ENCODE measurements at places on chromosomes 3 and 15.

DNA sequence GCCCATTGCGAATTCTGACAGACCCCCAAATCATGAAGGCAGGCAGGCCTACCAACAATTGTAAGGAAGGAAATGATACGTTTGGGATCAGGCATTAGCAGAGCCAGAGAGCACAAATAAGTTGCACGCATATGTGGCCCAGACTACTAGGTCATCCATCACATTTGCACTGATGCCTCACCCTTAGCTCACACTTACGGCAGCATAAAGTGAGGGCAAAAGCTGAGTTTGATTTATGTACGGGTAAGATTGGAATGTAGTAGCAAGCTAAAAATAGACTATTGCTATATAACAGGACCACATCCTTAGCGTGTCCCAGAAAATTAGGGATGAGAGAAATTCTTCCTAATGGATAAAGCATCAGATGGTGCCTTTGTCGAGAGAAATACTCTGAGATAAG lies 58.6 kb downstream of the QTRT2 start:
- no peak for DNase-seq

DNA sequence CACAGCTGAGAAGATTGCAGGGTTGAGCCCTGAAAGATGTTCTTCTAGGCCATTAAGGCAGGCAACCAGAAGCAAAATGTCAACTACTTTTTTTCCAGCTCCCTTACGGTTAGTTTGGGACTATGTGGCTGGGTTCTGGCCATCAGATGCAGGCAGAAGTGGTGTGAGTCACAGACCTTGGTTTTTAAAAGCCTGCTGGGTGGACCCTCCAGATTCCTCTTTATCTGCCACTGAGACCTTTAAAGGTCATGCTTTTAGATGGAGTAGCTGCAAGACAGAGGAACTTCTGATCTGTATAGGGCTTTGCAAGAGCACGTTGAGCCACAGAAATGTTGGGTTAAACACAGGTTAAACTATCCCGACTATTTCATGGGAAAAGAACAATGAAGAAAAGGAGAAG lies 102.9 kb downstream of the CHST2 start:
- DNase-seq, result no peak

- DNase-seq, result no peak
Observed at GRCh38 chr3:35422836-35423601, 216.3 kb upstream of the ARPP21 start.

DNA sequence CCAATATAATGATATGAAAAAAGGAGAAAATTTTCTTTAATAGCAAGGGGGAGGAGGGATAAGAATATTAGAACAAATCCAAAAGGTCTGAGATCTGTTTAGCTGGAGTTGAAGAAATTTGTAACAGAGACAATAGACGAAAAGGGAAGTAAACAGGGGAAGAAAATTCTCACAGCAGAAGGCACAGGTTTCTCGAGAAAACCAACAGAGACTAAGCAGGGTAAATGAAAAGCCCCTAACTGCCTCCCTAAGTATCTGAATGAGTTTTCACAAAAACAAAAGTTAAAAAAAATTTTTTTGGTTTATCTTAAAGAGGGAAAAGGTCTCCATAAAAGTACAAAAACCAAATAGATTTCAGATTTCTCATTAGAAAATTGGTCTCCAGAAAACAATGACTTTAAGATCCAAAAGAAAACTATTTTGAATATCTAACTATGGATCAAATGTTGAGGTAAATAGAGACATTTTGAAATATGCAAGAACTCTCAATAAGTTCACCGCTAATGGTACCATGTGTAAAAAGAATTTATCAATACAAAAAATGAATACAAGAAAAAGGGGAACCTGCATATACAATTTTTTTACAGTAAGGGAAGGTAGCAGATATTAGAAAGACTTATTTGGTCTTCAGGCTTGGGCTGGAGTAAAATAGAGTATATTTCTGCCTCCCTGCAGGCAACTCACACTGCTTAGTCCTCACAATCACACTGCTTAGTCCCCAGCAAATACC lies 23.9 kb upstream of the NEK10 start:
- no peak for DNase-seq

GRCh38 chr15:69424748-69425413 lies 10.7 kb downstream of the KIF23 start:
- no peak for DNase-seq

DNA sequence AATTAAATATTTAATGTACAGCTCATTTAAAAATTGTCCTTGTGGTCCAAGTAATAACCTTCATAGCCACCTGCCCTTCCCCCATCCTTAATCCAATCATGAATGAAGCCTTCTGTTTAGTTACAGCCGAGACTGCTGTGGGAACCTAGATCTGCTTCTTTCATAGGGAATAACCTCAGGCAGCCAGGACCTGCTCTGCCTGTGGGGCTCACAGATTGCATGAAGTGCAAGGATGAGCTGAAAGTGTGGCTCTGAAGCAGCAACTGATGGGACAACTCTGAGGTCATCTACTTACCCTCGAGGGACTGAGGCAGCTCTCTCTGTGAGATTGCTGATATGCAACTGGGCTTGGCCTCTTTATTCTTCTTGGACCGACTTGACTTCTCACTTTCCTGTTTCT lies 169.8 kb downstream of the POTEB3 start:
- peak; percentile 1 for DNase-seq
